ENCODE measurements at places on chromosomes 5 and 9.

- DNase-seq = no peak
Observed at GRCh38 chr5:102747386-102748166, 7.5 kb upstream of the PAM start.

GRCh38 chr9:85738509-85738908 is 3.2 kb downstream of the AGTPBP1 start:
- DNase-seq = no peak

DNA sequence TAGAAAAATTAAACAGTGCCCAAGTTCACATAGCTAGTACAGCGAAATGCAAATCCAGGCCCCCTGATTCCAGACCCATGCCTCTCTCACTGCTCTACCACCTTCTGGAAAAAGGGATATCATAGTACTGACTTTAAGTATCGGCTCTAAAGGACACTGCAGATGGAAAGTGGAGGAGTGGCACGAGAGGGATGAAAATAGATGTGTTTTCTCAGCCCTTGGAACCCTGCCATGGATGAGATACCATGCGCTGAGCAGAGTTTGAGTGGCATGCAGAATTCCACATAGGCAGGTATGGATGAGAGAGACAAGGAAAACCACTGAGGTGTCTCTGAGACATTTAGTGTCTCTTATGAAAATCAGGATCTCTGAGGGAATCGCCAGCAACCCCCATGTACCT is 18.8 kb downstream of the CKMT2 start:
- DNase-seq = no peak

DNA sequence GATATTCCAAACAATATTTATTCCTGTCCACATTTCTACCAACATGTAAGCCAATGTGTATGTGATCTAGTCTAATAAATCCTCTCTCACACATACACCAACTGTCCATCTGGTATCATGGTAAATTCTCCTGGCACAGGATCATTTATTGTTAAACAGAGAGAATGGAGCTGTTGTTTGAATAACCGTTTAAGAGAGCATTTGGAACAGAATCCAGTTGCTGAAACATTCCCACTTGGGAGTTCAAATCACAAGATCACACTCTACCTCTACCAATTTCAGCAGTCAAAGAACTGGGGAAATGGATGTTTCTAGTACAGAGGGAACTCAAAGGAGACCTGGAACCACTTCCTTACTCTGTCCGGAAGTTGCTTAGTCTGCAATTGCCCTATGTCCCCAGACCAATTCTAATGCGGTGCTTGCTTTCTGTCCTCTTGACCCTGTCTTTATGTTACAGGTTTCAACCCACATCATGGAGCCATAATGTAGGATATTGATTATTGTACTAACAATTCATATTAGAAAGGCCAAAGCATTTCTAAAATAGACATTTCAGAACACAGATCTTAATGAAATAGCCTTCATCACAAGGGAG is 488.4 kb downstream of the SEMA5A start:
- no peak for DNase-seq

DNA sequence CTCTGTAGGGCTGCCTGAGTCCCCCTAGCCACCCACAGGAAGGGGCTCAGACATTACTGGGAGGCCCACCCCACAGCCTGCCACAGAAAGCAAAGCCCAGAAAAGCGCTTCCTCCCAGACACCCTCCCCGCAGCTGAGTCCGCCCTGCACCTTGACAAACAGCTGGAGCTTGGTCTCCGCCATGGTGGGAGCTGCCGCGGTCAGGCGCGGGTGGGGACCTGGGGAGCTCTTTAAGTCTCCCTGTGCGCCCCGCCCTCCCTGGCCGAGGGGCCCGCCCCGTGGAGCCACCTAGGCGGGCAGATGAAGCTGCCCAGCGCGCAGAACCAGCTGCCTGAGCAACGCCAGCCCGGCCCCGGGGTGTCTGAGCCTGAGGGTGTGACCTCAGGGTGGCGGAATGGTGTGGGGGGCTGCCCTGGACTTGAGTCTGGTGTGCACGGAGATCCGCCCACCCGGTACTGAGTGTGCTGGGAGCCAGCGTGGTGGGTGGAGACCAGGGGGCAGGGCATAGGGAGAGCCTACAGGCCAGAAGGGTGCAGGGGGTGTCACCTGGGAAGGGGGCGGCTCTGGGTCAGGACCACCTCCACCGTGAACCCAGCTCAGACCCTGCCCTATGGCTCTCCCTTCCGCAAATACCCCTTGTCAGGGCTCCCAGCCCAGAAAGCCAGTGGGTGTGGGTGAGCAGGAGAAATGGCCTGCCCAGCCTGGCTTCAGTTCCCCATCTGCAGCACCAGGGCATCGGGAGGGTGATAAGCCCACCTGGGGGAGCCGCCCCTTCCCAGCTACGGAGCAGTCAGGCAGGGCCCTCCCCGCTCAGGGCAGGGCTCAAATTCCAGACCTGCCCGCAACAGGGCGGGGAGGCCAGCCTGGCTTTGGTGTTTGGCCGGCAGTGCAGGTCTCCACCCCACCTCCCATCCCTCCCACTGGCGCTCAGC is at the start of gene CLIC3:
TSS of gene CLIC3 (minus strand) at position 208 of the 932 bp plus-strand sequence. CDS start at position 183, 25 bp downstream.
- DNase-seq = peak; percentile 8

DNA sequence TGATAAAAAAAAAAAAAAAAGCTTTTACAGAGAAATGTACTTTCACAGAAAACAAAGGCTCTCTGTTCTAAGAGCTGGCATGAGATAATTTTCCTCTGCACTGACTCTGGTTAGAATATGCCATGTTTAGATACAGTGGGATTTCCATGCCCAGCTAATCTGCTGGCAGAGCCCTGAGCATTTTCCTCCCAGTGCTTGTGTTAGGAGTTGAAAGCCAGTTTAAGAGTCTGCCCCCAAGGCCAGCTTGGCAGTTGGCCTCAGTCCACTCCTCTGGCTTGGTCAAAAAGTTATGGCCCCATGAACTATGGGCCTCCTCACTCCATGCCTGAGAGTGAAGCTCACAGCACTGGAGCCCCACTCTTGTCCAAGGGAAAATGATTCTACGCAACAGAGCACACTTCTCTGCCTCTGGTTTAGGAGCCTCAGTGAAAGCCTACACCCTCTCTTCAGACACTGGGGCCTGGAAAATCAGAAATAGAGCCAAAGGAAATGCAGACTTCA is 21.9 kb downstream of the MOCS2 start:
- no peak for DNase-seq

DNA sequence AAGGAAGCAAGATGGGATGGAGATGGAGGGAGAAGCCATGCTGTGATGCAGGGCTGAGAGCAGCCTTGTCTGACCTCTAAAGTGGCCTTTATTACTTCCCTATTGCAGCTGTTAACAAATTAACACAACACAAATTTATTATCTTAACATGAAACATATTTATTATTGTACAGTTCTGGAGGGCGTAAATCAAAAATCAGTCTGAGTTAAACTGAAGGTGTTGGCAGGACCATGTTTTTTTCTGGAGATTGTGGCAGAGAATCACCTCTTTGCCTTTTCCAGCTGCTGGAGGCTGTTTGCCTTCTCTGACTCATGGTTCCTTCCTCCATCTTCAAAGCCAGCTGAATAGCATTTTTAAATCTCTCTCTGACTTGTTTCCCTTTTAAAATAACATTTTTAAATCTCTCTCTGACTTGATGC is 7.2 kb upstream of the MCC start:
- DNase-seq = peak; percentile 5

DNA sequence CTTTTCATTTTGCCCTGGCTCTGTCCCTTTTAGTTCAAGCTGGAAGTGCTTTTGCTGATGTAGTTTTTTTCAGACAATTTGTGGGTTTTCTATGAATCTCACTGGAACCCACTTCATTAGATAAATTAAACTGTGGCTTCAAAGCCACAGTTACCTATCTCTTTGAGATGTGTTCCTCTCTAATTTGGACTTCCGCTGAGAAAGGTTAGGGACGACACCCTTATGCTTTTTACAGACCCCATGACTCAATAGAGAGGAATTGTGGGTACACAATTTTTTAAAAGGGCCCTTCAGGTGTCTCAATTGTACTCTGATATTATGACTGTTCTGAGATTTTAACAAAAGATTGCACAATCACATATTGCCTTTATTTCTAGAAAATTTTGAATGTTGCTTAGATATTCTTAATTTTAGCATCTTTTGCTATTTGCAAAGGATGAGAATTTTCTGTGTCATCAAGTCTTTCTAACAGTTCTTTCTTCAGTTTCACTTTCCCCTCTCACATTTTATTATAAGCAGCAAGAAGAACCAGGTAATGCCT is 110.6 kb downstream of the GADD45G start:
- no peak for DNase-seq

GRCh38 chr9:26012797-26013196 is 334.6 kb upstream of the TUSC1 start:
- peak; percentile 12 for DNase-seq

- peak; percentile 88 for DNase-seq
Observed at GRCh38 chr9:91187965-91188344, 173.8 kb downstream of the AUH start.

DNA sequence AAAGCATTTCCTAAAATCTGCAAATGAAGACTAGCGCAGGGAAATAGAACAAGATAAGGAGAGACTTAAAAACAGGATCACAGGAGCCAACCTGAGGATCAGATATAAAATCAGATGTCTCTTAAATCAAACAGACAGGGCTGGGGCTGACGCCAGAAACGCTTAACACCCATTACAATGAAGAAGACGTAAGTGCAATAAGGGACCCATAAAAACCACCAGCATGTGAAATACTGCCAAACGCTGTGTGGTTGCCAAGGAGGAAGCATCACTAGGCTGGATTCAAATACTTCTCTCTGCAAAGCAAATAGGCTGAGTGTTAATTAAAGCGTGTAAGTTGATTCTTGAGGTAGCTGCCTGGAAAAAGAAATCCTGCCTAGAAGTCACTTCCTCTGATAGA is 74.4 kb upstream of the ATP10B start:
- peak; percentile 1 for DNase-seq

DNA sequence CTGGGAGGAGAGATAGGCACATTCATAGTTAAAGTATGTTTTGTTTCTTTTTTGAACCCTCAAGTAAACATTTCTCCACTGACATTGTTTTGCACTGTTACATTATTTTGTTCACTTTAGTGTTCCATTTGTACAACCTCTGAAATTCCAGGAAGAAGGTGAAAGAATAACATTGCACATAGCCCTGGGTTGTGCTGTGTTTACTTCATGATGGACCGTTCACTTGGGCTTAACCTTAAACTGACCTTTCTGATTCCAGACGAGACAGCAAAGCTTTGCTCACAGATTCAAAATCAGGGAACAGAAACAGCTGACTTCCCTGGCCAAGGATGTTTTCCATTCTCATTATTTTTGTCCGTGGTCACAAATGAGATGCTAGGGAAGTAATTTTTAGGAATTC is 42.8 kb upstream of the GDNF start:
- peak; percentile 17 for DNase-seq

DNA sequence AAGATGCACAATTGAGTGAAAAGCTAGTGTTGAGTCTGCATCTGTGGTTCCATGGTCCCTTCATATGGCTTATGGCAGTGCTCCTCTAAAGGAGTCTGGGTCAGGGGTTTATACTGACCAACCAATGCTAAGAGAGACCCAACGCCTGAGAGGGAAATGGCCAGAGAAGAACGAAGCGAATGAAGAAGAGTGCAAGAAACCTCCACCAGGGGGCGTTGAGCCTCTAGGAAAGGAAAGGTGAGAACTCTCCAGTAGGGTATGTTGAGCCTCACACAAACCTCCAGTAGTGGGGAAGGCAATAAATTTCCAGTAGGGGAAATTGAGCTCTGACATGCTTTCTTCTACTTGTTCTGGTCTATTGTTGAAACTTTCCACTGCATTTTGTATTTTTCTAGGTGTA is 470.6 kb downstream of the PRDM9 start:
- no peak for DNase-seq

All from AG10803 (cell line).